Colonic mucosa (tissue), 4 donors: ENCODE measurements at places on chromosomes 2 and 18. TPM values are rescaled to one million over a fixed set of nuclear protein-coding genes. Genes with fewer than 3 reads are reported as not detected.

DNA sequence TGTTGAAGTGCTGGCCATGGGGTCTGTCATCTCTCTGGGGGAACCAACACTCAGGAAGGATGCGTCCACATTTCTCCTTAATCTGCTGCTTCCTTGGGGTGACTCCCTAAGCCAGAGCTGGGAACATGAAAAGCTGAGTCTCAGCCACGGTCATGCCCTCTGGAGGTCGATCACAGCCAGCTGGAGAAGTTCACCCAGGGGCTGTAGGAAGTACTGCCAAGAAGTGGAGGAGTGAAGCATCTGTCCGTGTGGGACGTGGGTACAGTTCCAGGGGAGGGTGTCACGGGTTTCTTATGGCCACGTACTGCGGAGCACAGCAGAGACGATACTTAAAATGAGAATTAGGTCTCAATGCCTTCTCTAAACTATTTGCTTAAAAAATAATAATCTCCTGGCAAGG, 42.4 kb upstream of the IGFBP2 start:
- peak; percentile 21 for DNase-seq

DNA sequence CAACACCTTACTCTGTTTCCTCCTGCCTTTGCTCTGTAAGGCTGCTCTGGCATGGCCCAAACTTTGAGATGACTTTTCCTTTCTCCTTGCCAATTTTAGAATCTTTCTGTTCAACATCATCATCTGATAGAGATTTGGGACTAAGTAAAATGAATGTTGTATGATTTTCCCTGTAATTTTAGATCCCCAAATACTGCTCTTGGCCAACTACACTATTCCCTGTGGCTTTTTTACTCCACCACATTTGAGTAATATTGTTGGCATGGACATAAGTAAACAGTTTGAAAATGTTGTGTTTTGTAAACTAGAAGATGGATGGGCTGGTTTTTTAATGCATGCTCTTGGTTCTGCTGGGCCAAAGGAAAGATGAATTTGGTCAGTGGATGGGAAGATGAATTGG, 12.1 kb downstream of the LTBP1 start:
- DNase-seq: no peak

DNA sequence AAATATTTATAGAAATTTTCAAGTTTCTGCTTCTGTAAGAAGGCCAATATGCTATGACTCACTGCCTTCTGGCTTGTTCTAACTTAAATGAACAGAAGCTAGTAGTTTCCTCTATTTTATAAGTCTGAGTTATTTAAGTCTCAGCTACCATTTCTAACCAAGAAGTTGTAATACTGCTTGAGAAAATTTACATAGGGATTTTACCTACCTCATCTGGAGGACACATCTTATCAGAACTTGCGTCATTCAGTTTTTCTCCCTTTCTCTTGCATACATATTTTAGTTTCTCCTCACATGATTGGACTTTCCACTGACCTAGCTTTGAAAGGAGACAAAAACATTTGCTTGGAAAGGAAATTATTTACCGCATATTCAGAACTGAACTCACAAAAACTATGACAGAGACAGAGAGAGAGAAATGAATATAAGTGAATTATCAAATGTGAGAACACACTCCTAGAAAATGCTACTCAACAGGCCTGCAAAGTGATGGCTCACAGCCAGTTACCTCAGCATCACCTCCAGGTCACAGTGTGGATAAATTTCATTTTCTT, 81.1 kb upstream of the CD302 start:
- DNase-seq: no peak

- DNase-seq: no peak
Measured at GRCh38 chr2:233850745-233851144, 3.6 kb downstream of the HJURP start.

GRCh38 chr2:26577442-26578112, 63.6 kb downstream of the CIB4 start:
- peak; percentile 61 for DNase-seq

DNA sequence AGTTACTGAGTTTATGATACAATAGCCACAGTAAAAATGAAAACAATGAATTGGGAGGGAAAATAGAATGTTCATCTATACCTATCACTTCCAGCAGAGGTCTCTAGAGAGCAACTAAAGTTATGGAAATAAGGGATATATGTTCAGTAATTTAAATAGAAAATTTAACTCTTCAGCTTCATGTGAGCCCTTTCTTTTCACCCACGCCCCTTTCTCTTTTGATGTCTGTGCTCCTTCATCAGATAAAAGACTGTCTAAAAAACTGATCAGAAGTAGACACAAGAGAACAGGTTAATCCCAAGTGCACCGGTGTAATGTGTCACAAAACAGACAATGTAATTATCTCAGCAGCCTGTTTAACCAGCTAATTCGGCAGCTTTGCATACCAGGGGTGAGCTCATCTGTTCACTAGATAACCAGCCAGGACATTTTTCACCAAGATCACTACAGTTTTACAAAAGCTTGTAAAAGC, 238.5 kb upstream of the ERBB4 start:
- no peak for DNase-seq

ACMSD gene
- total RNA-seq: not detected

UBXN2A gene
- total RNA-seq: 10.0 TPM

CCT4 gene
- total RNA-seq: 80.1 TPM

GRCh38 chr2:159185401-159186130, 100.9 kb downstream of the WDSUB1 start:
- no peak for DNase-seq

THSD7B gene
- total RNA-seq: 0.05 TPM

IL1B gene
- total RNA-seq: 1.6 TPM

NYAP2 gene
- 0.05 TPM for total RNA-seq
